Substantia nigra (tissue), 51 donors: ENCODE measurements at places on chromosomes 1 and 21.

GRCh38 chr1:9439074-9439761, 100.0 kb upstream of the SLC25A33 start:
- DNase-seq = no peak

DNA sequence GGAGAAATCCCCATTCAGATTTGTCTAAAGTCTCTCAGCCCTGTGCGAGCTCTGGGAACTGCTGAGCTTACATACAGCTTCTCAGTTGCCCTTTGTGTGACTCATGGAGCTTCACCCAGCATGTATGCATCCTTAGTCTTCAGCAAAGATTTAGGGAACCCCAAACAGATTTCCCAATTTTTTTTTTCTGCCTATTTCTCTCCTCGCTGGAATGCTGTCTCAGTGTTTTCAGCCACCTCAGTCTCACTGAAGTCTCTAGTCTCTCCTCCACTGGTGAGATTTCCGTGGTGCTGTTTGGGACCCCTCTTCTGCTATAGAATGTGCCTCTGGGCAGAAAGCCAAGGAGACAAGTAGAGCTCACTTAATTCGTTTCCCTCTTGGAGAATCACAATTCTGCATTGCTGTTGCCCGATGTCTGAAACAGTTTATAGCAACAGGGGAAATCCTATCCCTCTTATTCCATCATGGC, 28.1 kb upstream of the TXLNA start:
- no peak for DNase-seq

DNA sequence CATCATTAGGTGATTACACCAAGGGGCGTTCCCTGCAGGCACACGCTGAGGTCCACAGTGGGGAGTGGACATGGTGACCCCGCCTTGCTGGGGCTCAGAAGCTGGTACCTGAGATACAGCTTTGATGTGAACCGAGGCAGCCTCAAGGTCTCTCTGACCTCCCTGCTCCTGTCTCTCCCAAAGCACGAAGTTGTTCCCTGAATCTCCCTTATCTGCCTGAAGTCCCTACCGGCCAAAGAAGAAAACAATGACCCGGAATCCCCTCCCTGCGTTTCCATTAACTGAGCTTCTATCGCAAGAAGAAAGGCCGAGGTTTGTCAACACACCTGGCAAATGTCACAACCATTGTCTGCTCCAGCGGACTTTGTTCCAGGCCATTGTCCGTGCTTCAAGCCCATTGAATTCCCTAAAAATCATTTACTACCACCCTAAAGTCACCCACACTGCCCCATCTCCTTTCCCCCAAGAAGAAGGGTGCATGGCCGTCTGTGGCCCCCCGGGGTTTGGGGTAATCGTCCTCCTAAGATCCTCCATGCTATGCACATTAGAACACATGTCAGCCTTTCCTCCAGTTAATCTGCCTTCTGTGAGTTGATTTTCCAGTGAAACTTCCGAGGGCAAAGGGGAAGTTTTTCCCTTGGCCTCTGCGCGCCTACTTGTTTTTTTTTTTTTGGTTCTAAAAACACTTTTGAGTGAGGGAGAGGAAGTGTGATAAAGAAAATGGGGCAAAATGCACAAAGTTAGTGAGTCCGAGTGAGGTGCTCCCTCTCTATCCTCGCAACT, 48.1 kb upstream of the COL18A1 start:
- no peak for DNase-seq

- no peak for DNase-seq
Measured at GRCh38 chr1:41564741-41565475, 80.4 kb upstream of the EDN2 start.

- no peak for DNase-seq
Measured at GRCh38 chr1:100931716-100932115, 35.8 kb downstream of the SLC30A7 start.

DNA sequence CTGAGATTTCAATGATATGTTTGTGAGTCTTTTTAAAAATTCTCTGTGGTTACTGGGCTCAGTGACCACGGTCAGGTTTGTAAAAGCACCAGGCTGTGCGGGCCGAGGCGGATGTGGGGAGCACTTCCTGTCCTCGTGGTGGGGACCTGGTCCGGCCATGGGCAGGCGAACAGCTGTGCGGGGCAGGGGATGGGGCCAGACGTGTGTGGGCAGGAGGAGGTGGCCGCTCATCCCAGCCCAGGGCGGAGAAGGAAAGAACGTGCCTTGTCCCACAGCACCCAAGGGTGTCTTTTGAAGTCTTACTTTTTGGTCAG, 5.2 kb upstream of the OXCT2 start:
- DNase-seq = peak; percentile 5

DNA sequence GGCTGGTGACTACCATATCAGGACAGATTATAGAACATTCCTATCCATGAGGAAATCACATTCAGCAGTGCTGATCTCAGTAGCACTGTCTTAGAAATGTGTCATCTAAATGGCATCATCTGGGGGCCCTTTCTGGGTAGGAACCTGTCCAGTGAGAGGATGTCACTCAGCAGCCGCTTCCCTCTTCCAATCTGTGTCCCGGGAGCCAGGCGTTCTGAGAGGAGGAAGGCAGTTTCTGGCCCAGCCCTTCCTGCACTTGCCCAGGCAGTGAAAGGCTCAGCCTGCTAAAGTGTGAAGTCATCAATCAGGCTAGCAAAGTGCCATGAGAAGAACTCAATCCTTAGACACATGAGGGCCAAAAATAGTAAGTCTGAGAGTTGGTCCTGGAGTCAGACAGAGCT, 25.6 kb downstream of the RAB4A start:
- DNase-seq = no peak

DNA sequence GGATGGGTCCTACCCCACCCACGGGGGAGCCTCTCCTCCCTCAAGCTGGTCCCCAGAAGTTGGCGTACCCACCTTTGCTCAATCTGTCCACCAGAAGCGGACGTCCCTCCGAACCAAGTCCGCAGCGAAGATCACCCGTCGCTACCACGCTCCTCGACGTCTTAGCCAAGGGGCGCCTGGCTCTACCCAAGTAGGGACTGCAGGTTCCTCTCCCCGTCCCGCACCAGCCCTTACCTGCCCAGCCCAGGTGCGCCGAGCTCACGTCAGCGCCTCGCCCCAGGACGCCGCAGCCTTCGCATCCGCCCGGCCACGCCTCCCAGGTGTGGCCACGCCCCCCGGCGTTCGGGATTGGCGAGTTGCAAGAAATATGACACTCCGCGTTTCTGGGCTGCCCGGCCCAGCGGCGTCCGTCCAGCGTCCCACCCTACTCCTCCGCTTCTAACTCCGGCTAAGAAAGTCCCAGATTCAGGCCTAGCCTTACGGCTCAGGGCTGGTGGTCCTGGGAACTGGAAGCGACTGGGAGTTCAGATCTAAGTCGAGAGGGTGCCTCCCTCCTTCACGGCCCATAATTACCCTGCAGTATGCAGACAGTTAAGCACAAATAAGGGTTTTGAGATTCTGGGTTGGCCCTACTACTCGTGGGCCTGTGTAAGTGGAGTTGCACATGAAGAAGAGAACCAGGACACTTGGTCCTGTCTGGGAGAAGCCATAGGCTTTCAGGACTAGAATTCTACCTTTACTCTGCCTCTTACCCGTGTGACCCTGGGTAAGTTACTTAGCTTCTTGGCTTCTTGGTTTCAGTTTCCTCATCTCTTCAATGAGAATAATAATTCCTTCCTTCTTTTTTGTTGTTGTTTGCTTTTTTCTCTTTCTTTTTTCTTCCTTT, at the start of gene IRF6:
TSS of gene IRF6 (minus strand) at position 268 of the 886 bp plus-strand sequence. CDS start 4,729 bp downstream, outside the sequence.
- DNase-seq = no peak

DNA sequence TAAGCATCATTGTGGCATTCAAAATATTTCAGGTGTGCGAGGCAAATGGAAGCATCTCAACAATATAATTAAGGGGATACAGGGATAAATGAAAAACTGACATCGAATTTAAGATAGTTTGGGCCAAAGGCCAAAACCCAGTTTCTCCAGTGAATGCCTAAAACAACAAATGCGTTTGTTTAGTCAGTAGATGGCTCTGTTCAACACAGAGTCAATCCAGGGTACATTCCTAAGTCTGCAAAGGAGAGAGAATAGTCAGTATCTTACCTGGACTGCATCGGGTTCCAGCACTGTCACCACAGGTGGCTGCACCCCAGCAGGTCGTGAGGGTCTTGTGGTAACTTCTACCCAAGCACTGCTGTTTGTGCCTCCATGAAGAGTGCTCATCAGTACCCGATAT, 321.1 kb downstream of the KCTD3 start:
- DNase-seq = no peak

GRCh38 chr1:230627767-230628166, 14.5 kb upstream of the COG2 start:
- no peak for DNase-seq

GRCh38 chr1:66368261-66368660, 165.7 kb upstream of the SGIP1 start:
- DNase-seq = no peak

- DNase-seq = no peak
Measured at GRCh38 chr1:12080156-12080555, 17.1 kb downstream of the TNFRSF8 start.

- no peak for DNase-seq
Measured at GRCh38 chr1:223079498-223079897, 63.5 kb downstream of the TLR5 start.

DNA sequence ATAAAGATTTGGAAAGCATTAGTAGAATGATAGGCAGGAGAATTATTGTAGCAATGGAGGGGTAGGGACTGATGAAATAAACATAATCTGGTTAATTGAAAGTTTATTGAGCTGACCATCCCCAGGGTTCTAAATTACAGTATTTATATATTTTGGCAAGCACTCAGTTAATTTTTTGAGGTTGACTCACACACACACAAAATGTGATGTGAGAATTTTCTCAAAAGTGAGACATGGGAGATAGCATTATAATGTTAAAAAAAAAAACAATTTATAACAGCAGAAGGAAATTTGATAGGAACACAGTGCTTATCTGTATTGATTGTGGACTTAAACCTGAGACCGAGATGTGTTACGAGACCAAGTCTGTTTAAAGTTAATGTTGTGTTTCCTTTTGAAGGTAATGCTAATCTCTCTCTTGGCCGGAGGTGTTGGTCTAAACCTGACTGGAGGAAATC, 24.6 kb downstream of the TRIM45 start:
- no peak for DNase-seq

GRCh38 chr1:85847356-85847755, 139.1 kb upstream of the ZNHIT6 start:
- DNase-seq = no peak

DNA sequence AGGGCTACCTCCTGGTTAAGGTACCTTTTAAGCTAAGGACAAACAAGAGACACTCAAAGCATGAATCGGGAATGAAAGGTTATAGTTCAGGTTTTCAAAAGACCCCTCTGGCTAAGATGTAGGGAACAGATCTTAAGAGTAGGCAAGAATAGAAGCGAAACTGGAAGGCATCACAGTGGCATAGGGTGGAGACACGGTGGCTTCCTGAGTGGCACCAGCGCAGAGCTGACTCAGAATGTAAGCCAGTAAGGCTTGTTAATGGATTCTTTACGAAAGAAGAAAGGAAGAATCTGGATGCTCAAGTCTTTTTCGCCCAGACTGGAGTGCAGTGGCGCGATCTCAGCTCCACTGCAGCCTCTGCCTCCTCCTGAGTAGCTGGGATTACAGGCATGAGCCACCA, 21.2 kb downstream of the PADI6 start:
- DNase-seq = no peak

- DNase-seq = no peak
Measured at GRCh38 chr1:113170519-113170918, 97.5 kb downstream of the LRIG2 start.

- DNase-seq = no peak
Measured at GRCh38 chr1:2987773-2988172, 33.5 kb upstream of the ACTRT2 start.

- DNase-seq = no peak
Measured at GRCh38 chr1:6459850-6460265, 6.1 kb downstream of the TNFRSF25 start.

GRCh38 chr1:220207411-220207810, 64.8 kb downstream of the RAB3GAP2 start:
- no peak for DNase-seq

GRCh38 chr1:88684482-88685258, 597 bp downstream of the PKN2 start:
- no peak for DNase-seq

DNA sequence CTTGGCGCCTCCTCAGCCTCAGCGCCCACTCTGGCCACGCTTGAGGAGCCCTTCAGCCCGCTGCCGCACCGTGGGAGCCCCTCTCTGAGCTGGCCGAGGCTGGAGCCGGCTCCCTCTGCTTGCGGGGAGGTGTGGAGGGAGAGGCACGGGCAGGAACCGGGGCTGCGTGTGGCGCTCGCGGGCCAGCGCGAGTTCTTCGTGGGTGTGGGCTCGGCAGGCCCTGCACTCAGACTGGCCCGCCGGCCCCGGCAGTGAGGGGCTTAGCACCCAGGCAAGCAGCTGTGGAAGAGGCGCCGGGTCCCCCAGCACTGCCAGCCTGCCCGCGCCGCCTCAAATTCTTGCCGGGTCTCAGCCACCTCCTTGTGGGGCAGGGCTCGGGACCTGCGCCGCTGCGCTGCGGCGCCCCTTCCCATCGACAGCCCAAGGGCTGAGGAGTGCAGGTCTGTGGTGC, 61.4 kb downstream of the SLC16A1 start:
- no peak for DNase-seq

- DNase-seq = no peak
Measured at GRCh38 chr21:35921471-35921870, 138.9 kb downstream of the SETD4 start.

GRCh38 chr1:229848752-229849677, 218.0 kb upstream of the GALNT2 start:
- no peak for DNase-seq

- DNase-seq = no peak
Measured at GRCh38 chr1:218516526-218516925, 171.4 kb downstream of the TGFB2 start.

GRCh38 chr1:230288641-230289349, 137.3 kb downstream of the PGBD5 start:
- no peak for DNase-seq

- no peak for DNase-seq
Measured at GRCh38 chr1:201708085-201708512, 120.9 kb upstream of the IPO9 start.

DNA sequence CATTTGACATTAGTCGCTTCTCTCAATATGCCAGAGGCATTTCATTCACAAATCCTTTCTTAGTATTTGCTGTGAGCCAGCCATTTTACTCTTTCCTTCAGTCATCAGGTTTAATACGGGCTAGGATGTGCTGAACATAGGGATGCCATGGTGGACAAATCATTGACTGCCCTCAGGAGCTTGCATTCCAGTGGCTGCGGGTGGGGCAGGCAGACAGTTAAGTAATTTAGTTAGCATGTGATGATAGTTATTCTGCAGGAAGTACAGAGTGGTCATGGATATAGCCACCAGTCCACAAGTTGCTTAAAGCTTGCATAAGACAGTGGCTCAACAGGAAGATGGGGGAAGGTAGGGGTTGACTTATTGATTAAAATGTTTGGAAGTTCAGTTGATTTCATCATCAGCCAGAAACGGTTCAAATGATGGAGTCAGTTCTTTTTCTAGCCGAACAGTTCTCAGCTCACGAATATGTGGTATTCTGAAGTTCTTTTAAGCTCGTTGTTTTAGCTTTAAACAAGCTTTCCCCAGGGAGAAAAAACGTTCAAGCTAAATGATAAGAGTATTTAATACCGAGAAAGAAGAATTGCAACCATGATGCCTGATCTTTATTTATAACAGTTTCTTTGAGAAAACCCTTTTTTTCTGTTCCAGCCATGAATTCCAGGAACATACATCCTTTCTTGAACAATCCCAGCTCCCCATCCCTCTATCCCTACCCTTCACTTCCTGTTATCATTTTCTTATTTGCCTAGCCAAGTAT, 1.4 kb downstream of the SLC22A15 start:
- no peak for DNase-seq
